PC-3 (cell line): ENCODE measurements at places on chromosomes 2 and 18. TPM values are rescaled to one million over a fixed set of nuclear protein-coding genes. Genes with fewer than 3 reads are reported as not detected.

GRCh38 chr2:156157670-156158069, 174.9 kb downstream of the NR4A2 start:
- H3K27me3 ChIP-seq = no peaks in the 10 kb centered on the region
- DNase-seq = no peak
- no peaks in the 10 kb centered on the region for H3K36me3 ChIP-seq
- no peaks in the 10 kb centered on the region for H3K4me1 ChIP-seq
- H3K27ac ChIP-seq = no peak overlapping the region

DNA sequence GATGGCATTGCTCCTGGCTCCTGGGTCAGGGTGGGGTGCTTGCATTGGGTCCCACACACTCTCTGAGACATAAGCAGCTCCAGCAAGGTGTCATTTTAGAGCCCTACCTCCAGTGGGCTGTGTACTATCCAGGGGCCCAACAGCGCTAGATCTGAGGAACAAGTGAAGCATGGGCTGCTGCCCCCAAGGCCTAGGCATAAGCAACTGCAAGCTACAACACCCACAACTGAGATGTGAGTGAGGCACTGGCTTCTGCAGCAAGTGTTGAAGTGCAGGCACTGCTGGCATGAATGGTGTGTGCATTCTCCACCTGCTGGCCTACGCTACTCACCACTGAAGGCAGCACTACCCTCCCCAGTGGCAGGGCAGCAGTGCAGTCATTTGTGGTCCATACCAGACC, 81.0 kb upstream of the STK39 start:
- no peak for DNase-seq
- no peaks in the 10 kb centered on the region for H3K4me1 ChIP-seq
- H3K27ac ChIP-seq = no peak overlapping the region
- H3K27me3 ChIP-seq = no peaks in the 10 kb centered on the region
- no peaks in the 10 kb centered on the region for H3K36me3 ChIP-seq

GRCh38 chr2:96698221-96698861, 41.5 kb downstream of the LMAN2L start:
- no peaks in the 10 kb centered on the region for H3K36me3 ChIP-seq
- DNase-seq = no peak
- H3K27me3 ChIP-seq = no peaks in the 10 kb centered on the region

DNA sequence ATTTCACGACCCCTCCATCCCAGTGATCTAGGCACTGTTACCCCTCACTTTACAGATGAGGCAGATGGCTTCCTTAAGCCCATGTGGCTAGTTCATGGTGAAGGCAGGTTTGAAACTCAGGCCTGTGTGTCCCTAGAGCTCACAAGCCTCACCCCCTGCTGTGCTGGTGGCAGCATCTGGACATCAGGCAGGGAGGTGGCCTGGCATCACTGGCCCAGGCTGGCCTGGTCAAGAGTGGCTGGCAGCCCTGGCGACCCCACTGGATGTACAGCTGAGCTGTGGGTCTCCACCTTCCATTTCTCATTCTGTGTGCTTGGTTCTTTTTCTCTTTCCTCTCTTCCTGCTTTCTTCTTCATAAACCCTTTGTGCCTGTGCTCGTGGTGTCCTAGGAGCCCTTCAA, 56.3 kb downstream of the BOLA3 start:
- no peak for DNase-seq
- H3K36me3 ChIP-seq = peaks cover 22% of the 10 kb centered on the region; the same call in 1 of the 2 replicates
- H3K27ac ChIP-seq = no peak overlapping the region
- H3K27me3 ChIP-seq = no peaks in the 10 kb centered on the region
- H3K4me3 ChIP-seq = no peak overlapping the region

GRCh38 chr2:239142806-239143205, 258.0 kb downstream of the HDAC4 start:
- no peak for DNase-seq
- H3K4me1 ChIP-seq = peaks cover 4% of the 10 kb centered on the region; the same call in 1 of the 2 replicates
- H3K4me3 ChIP-seq = no peak overlapping the region
- no peaks in the 10 kb centered on the region for H3K27me3 ChIP-seq
- no peaks in the 10 kb centered on the region for H3K36me3 ChIP-seq

CFAP65 gene
- 0.17 and 0.18 TPM in 2 replicates for total RNA-seq

SLC38A11 gene
- total RNA-seq = 0.36 TPM in 1 of 2 replicates, not detected in the other

ST6GAL2 gene
- 11.4 and 12.6 TPM in 2 replicates for total RNA-seq

EPB41L3 gene
- 39.5 TPM in 2 replicates for total RNA-seq
